NAMALWA (cell line): ENCODE measurements at places on chromosomes 6 and 20.

DNA sequence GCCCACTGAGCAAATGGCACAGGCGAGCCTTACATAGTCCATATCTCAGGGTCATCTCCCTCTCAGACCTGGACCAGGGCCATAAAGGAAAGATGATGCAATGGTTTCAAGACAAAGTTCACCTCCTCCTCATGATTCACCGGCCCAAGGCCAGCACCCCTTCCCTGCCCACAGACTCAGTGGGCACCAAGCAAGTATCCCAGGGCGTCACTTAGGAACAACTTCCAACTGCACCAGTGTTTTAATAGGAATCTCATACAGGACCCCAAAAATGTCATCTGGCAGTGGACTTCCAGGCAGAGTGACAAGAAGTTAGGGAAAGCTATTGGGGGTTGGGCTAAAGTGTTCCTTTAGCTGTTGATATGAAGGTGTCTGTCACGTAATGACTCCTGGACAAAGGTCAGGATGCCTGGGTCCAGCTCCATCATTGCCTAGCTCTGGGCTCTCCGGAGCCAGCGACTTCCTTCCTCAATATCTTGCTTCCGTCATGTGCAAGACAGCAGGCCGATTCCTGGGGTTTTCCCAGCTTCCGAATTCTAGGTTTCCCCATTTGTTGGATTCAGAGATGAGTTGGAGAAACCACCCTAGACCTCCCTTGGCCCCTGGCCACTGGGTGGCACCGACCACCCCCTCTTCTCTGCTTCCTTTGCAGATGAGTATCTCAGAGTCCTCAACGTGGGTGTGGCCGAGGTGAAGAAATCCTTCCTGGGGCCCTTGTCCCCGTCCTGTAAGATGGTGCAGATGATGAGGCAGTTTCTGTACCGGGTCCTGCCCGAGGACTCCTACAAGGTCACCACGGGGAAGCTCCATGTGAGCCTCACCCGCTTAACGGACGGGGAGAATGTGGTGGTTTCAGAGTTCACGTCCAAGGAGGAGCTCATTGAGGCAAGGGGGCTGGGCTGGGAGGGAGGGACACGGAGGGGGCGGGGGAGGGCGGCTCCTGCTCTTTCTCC lies 21.1 kb downstream of the PNPLA1 start:
- no peak for DNase-seq

DNA sequence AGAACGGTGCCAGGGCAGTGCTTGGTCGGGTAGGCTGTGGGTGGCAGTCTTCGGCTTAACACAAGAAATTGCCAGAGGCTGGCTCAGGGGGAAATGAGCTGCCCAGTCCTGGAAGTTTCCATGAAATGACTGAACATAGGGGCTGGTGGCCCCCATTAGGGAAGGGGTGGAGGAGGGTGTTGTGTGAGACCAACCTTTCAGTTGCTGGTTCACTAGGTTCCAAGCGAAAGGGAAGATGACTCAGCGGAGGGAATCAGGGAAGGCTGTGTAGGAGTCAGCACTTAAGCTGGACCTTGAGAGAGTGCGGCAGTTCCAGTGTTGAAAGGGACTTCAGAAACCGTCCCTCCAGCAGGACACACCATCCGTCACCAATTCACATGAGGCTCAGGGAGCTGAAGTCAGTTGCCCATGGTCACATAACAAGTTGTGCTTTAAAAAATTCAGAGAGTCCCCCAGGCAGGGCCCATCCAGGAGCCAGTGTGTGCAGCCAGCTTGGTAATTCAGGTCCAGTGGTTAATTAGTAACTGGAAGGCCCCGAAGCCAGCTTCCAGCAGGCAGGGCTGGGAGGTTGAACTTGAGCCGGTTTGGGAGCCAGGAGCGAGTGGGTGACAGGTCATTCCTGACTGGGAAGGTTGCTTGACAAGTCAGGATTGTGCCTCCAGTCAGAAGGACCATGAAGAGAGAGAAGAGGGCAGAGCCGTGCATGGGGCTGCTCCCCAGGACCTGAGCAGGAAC lies at the start of gene SGK2:
Gene SGK2 (plus strand): TSS at position 616 of the 735 bp plus-strand sequence. CDS start 7,469 bp downstream, outside the sequence.
- no peak for DNase-seq

DNA sequence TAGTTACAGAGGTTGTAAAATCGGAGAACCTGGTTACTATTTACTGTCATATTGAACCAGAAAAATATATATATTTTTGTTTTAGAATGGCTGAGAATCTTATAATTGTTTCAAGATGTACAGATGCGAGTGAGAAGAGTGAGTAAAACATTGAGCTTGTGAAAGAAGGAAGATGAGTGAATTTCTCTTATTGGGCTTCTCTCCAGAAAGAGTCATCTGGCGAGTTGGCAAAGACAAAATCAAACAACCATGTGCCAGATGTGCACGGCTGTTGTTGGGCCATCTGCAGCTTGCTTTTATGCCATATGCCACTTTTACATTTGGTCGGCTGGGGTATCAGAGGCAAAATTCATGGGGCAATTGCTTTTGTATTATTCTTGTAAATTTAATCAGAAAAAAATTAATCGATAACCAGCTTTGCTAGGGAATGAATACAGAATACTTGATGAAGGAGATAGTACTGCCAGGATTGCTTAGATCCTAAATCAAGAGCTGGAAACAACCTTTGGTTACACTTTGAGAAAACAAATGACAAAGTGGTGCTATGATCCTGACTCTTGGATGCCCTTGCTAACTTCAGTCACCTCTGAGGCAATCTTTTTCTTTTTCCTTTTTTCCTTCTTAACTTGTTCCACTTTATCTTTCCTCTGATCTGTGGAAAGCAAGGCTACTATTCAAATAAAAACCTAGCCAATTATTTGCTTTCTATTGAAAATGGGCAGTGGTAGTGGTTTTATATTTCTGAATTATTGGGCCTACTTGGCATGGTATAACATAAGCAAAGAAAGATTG lies 97.1 kb upstream of the GRIK2 start:
- no peak for DNase-seq

GRCh38 chr20:52941808-52942207 lies 30.4 kb upstream of the TSHZ2 start:
- no peak for DNase-seq

DNA sequence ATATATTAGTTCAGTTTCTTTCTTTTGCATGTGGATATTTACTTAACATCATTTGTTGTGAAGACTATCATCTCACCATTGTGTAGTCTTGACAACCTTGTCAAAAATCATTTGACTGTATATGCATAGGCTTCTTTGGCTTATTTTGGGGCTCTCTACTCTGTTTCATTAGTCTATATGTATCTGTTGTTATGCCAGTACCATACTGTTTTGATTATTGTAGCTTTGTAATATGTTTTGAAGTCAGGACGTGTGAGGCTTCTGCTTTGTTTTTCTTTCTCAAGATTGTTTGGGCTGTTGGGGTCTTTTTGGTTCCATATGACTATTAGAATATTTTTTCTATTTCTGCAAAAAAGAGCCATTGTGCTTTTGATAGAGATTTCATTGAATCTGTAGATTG lies 288.2 kb upstream of the RNF217 start:
- DNase-seq = no peak

GRCh38 chr6:93391965-93392364 lies 27.4 kb downstream of the EPHA7 start:
- DNase-seq = no peak

DNA sequence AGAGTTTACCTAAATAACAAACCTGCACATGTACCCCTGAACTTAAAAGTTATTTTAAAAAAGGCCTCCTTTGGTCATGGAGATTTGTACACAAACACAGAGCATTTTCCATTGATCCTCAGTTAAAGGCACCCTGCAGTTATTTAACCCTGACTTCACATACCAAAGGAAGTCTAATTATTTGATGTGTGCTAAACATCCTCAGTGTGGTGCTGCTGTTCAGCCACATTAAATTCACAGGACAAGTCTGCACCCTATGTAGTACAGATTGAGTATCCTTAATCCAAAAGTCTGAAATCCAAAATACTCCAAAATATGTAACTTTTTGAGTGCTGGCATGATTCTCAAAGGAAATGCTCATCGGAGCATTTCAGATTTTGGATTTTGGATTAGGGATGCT lies 21.4 kb downstream of the KCNQ5 start:
- no peak for DNase-seq

DNA sequence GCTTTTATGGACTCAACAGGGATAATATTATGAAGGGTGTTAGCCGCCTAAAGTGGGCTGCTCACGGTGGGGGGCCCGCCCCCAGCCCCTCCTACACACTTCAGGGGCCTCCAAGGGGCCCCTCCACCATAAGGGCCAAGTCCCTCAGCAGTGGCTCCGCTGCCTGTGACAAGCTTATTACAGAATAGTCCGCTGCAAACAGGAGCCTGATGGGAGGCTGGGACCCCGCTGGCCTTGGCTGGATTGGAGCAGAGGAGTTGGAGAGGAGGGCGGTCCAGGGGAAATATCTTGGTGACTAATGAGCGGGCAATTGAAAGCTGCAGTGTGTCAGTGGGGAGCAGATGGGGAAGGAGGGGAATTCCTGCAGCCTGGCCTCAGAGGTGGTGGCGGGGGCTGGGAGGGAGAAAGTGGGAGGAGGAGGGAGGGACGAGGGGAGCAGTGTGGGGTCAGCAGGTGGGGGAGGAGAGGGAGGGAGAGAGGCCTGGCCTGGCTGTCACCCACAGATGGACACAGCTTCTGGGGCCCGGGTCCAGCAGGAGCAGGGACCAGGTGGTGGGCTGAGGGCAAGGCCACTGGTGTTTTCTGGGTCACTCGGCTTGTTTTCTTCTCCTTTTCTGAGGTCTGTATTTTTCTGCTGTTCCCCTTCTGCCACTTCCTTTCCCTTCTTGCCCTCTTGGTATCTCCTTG lies 57.6 kb upstream of the FOXP4 start:
- DNase-seq = no peak

DNA sequence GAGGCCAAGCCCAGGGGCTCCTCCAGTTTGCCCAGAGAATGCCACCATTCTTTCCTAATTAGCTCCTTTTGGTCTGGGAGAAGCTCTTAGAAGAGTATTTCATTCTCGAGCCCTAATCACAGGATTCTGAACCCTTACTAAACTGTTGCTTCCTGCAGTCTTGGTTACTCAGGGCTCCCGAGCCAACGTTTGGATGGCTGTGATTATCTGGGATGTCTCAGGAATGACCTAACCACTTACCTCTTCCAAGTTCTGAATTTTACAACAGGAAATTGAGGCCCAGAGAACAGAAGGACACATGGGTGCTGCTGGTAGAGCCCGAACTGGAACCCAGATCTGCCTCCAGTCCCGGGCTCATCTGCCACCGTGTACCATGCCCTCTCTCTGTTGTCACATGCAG lies 22.2 kb upstream of the PNPLA1 start:
- no peak for DNase-seq

DNA sequence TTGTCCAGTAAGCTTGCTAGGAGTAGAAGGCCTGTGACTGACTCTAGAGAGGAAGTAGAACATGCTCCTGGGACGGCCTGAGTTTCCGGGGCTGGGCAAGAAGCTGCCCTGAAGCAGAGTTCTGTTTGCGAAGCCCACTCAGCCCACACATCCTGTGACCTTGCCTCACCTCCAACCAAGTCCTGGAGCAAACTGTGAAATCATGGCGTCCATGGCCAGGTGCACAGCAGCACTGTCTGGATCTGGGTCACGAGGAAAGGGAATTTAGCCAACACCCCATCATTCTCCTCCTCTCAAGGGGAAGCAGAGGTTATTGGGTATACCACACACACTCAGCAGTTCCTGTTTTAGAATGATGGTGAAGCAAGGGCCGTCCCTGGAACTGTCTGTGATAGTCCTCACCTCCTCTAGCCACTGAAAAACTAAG lies 87.5 kb downstream of the CRYBG1 start:
- DNase-seq = peak; percentile 9

DNA sequence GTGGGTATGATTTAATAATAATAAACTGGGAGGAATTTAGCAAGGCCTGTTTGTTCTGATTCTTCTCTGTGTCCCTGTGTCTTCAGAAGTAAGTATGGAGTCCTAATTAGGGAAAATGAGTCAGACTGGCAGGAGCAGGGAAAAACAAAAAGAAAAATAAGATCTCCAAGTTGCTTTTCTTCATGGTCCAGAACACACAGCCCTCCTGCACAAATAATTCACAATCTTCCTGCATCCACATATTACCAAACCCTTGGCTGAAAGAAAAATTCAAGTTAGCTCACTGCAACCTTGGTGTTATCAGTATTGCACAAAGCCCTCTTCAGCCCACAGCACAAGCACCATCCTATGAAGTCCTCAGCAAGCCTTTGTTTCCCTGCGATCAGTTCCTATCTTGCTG lies 142.0 kb upstream of the LAMA2 start:
- DNase-seq = no peak

- no peak for DNase-seq
Observed at GRCh38 chr6:21592953-21593352, 598 bp upstream of the SOX4 start.

GRCh38 chr20:47350181-47350550 lies 6.3 kb downstream of the ZMYND8 start:
- peak; percentile 46 for DNase-seq

DNA sequence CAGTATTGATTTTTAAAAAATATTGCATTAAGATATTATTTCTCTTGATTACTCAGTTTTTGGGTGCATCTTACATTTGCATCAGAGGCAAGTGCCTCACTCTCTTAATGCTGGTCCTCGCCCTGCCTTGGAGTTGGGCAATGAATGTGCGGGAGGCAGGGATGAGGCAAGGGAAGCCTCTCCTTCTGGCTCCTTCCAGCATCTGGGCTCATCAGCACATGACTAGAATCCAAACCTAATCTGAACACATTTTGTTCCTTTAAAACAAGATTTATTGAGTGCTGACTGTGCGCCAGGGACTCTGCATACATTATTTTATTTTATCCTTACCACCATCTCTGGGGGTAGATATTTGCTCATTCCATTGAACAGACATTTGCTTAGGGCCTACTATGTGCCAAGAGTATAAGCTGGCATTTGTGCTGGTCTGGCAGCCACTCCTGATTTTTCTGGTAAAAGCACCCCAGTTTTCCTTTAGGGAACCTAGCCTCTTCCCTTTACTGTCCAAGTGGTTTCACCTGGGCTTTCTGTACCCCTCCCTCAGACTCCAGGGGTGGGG lies 71.9 kb upstream of the ZNFX1 start:
- DNase-seq = no peak

GRCh38 chr20:44008806-44009678 lies 94.4 kb downstream of the TOX2 start:
- no peak for DNase-seq

GRCh38 chr6:170113141-170113540 lies 177.7 kb downstream of the DLL1 start:
- no peak for DNase-seq

GRCh38 chr6:130520801-130521200 lies 155.0 kb downstream of the TMEM200A start:
- no peak for DNase-seq

GRCh38 chr6:105364243-105364642 lies 38.6 kb downstream of the PREP start:
- no peak for DNase-seq

DNA sequence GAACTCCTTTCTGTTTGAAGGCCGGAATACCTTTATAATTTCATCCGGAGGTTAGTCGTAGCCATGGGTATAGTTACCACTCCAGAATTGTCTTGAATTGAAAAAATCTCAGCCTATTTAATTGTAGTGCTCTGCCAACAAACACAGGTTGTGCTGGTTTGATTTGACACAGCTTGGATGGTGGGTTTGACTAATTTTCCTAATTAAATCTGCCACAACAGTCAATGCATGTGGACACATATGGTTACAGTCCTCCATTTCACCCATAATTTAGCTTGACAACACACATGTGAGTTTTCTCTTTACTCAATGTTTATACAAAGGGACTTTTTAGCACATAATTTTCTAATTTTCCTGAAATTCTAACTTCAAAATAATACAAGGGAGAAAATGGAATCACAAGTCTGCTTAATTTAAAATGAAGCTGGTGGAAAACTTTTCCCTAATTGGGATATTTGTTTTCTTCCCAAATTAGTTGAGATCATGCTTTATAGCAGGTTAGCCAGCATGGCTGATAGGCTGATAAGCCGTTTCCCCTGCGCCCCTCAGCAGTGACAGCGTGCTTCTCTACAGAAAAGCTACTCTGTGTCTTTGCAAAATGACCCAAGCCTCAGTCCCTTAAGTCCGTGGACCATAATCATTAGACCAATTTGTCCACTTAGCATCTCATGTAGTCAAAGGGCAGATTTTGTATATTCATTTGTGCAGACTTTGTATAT lies 463.5 kb upstream of the FLRT3 start:
- DNase-seq = no peak
